HS-27A (cell line): ENCODE measurements at places on chromosomes 5 and 9.

GRCh38 chr5:36935805-36936204 is 59.2 kb downstream of the NIPBL start:
- DNase-seq: no peak

- no peak for DNase-seq
Measured at GRCh38 chr5:88967633-88968585, 84.9 kb upstream of the MEF2C start.

- DNase-seq: no peak
Measured at GRCh38 chr5:126268697-126269315, 154.4 kb upstream of the GRAMD2B start.

DNA sequence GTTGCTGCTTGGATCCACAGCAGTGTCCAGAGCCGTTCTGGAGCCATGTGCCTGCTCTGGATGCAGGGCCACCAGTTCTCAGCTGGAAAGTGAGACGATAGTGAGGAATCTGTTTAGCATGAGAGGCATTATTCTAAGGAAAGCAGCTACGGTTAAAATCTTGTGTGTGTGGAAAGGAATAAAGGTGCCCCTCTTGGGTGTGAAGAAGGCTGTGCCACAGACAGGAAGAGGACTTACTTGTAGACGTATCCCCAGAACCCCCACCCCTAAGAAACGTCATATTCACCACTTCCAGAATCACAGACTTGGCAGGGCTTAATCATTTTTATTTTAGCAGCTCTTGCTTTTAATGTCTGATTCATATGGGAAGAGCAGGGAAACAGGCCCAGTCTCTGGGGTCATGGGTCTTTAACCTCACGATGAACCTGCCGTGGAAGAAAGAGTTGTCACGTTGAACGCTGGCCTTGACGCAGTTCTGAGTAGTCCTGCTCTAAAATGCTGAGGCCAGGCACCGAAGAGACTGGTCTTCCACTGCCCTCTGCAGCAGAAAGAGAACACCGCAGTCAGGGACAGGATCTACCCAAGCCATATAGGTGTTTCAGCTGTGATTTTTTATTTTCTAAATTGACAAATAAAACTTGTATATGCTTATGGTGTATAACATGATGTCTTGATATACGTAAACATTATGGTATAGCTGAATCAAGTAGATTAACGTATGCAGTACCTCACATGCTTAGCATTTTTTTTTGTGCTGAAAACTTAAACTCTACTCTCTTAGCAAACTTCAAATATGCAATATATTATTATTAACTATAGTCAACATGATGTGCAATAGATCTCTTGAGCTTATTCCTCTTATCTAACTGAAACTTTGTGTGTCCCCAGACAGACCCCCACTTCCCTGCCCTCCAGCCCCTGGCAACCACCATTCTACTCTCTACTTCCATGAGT is 38.8 kb downstream of the CARTPT start:
- peak; percentile 12 for DNase-seq

DNA sequence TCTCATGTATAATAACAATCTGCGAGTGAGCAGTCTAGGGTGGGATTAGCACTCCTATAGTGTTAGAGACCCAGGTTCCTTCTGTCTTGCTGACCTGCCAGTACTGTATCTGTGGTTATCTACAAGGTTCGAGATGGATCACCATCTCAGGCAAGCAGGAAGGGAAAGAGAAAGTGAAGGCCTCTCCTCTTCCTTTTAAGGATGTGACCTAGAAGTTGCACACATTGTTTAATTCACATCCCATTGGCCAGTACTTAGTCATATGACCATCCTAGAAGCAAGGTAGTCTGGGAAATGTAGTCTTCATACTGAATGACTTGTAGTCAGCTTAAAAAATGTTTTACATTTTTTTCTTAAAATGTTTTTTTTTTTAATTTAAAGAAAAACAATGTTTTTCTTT is 168.6 kb downstream of the CARTPT start:
- DNase-seq: no peak

DNA sequence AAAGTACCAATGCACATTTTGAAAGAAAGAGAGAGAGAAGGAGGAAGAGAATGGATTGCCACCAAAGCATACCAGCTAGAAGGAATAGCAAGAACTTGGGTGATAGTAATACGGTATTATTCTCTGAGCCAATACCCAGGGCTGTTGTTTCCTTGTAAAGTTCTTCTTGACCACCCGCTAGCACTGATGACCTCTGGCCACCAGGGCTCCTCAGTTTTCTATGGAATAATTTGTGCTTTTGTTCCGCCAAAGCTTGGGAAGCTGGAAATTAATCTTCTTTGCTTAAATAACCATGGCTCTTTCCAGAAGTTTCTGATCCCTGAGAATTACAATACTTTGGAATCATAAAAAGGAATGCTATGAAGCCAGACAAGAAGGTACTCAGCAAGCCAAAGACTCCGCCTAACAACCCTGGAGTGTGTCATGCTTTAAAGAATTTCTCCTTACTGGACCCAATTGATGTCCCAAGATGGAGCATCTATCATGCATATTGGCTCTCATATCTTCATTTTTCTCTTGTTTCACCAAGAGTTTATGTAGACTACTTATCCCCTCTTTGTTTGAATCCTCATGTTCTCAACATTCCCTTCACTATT is 29.8 kb downstream of the OR2K2 start:
- DNase-seq: no peak

- DNase-seq: no peak
Measured at GRCh38 chr5:127810707-127811490, 107.7 kb downstream of the CCDC192 start.

DNA sequence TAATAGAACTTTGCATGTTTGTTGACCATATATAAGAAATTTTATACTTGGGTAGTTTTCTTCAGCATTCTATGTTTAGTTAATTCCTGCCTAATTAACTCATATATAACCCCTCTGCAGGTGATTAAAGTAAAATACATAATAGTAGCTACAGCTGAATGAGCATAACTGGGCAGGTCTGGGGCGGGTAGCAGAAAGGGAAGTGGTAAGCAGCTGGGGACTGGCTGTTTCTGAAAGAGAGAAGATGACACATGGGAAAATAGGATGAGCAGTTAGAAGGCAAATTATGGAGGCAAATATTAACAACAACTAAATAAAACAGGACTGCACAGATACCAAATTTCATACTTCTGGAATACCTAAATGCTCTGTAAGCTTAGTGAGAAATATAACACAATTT is 128.1 kb downstream of the CPLANE1 start:
- DNase-seq: no peak

DNA sequence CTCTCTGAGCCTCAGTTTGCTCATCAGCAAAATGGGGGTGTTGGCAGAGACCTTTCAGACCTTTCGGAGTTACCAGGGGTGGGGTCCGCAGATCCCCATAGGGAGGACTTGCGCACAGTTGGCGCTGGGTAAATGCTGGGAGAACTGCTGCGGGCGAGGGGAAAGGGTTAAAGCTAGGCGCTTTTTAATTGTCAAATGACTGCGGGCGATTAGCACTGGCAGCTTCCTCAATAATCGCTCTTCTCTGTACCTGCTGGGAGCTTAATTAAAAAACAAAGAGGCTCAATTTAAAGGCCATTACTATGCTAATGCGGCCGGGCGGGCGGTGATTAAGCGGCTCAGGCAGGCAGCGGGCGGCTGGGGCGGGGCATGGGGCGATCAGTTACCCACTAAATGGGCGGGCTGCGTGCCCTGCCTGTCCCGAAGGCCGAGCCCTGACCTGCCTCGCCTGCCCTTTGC is 63.0 kb downstream of the LMX1B start:
- no peak for DNase-seq

DNA sequence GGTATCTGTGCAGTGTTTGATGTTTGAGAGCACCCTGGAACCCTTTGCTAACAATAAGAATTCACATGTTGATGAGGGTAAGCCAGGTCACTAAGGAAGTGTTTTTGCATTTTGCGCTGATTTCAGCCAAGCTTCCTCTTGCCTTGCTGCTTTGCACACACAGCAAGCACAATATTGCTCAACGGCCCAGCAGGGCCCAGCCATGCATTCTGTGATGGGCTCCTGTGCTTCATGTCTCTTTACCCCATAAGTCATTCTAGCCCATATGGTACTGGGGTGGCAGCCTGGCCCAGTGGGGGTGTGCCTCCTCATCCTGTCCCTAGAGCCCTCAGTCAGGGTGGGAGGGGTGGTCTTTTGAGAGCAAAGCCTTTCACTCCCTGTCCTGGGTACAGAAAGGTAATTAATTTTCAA is 481.3 kb downstream of the GADD45G start:
- DNase-seq: no peak

GRCh38 chr9:121821326-121821725 is 169.9 kb downstream of the DAB2IP start:
- DNase-seq: no peak
